ENCODE measurements at places on chromosomes 7 and 10.

GRCh38 chr7:38428041-38428440, 154.6 kb upstream of the TARP start:
- DNase-seq: no peak

- DNase-seq: no peak
These were observed 10.2 kb upstream of the YWHAG start for GRCh38 chr7:76369018-76369417.

DNA sequence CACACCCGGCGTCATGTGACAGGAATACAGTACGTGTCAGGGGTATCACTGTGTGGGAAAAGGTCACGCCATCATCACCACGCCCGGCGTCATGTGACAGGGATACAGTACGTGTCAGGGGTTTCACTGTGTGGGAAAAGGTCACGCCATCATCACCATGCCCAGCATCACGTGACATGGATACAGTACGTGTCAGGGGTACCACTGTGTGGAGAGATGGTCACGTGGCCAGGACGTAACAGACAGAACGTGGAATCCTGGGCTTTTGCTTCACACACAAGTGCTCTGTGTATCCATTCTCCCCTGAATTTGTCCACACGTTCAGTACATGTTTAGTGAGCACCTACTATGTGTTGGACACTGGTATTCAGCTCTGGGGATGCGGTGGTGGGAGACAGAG, 34.5 kb upstream of the DIP2C start:
- no peak for DNase-seq

- no peak for DNase-seq
These were observed 315.2 kb upstream of the GLI3 start for GRCh38 chr7:42552227-42552626.

GRCh38 chr7:24820730-24821044, 63.4 kb upstream of the GSDME start:
- DNase-seq: no peak

DNA sequence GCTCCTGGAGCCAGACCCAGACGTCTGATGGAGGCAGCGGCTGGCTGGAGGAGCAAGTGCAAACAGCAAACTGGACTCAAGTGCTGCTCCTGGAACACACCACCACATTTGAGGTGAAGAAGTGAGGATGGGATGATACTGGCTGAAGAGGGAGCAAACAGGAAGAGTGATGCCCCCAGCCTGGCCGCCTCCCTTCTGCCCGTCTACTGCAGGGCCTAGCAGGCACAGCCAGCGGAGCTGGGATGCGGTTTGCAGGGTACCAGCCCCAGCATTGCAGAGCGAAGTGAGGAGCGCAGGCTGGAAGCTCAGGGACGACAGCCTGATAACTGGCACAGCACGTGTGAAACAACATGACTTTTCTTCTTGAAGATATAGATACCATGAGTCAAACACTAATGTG, 111.8 kb upstream of the ZNF32 start:
- DNase-seq: no peak

- DNase-seq: no peak
These were observed 257.8 kb downstream of the COBL start for GRCh38 chr7:51058764-51059163.

GRCh38 chr7:140314573-140315480, 83.5 kb downstream of the SLC37A3 start:
- DNase-seq: no peak

GRCh38 chr7:57449904-57450303, at the start of gene ZNF716:
ZNF716 (plus strand) TSS chr7:57450177; CDS start chr7:57450289, 112 bp downstream.
- DNase-seq: no peak

- peak; percentile 11 for DNase-seq
These were observed 11.0 kb upstream of the DNTT start for GRCh38 chr10:96292971-96293920.

DNA sequence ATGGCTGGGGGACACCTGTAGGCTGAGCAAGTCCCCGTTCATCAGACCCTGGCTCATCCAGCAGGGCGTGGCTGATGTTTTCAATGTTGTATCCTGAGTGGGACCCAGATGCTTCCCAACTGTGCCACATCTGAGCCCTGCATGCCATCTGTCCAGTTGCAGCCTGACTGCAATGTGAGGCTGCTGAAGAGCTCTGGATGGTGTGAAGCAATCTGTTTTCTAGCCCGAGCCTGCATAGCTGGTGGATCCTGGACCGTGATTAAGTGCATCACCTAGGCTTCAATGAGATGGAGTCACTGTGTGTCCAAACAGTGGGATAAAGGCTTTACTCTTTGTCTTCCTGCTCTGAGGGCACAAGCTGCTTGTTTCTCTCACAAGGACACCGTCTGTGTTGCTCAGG, 99.8 kb downstream of the TCF7L2 start:
- no peak for DNase-seq
